Activated CD8-positive, alpha-beta memory T cell treated with anti-CD3 and anti-CD28 coated beads for 1 hour (primary cell): ENCODE measurements at places on chromosomes 13 and 19.

DNA sequence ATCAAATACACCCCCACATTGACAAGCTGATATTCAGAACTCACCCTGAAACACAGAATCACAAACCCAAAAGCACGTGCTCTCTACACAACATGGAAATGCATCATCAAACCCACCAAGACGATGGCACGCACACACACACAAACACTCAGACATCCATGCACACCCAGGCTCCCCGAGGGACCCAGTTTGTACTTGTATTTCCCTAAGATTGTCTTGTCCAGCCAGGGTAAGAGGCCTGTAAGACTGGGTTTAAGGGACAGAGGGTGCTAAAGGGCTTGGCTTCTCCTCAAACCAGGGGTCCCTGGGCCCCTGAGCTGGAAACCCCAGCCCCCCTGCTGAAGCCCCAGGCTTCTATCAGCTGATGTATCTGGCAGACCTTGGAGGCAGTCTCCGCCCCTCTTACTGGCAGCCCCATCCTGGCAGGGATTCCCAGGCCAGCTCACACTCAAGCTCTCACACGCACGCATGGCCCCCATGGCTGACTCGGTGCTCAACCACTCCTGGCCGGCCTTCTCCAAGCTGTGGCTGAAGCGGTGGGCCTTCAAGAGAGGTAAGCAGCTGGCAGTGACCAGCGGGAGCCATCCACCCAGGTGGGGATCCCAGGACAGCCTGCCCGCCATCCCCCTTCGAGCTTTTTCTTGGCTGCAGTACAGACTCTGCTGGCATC is 6.5 kb downstream of the ARHGEF18 start:
- DNase-seq, result no peak

DNA sequence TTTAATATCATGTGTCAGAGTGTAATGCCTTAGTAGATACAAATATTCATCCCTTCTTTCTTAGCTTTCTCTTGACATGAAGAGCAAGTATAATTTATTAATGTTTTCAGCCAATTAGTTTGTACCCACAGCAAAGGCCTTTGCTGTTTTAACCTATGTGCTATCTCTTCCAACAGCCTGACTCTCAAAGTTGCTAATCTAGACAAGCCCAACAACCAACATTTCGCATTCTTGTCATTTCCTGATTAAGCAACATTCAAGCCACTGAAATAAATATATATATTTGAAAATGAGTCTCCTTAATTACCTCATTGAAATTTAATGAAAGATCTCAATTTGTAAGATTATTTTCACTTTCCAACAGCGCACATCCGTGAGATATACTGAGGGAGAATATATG is 18.5 kb downstream of the EPSTI1 start:
- no peak for DNase-seq

- DNase-seq, result no peak
Measured at GRCh38 chr19:50362030-50362412, 3.4 kb downstream of the NAPSA start.

DNA sequence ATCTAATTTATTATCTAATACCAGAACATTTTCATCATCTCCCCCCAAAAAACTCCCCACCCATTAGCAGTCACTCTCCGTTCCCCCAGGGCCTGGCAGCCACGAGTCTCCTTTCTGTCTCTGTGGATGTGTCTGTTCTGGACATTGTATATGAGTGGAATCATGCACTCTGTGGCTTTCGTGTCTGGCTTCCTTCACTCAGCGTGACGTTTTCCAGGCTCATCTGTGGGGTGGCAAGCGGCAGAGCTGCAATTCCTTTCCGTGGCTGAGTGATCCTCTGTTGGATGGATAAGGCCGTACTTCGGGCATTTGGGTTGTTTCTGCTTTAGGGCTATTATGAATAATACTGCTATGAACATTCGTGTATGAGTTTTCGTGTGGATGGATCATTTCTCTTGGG is 3.1 kb downstream of the AP2S1 start:
- DNase-seq, result no peak

GRCh38 chr19:3153286-3154230 is 17.7 kb downstream of the GNA15 start:
- no peak for DNase-seq

DNA sequence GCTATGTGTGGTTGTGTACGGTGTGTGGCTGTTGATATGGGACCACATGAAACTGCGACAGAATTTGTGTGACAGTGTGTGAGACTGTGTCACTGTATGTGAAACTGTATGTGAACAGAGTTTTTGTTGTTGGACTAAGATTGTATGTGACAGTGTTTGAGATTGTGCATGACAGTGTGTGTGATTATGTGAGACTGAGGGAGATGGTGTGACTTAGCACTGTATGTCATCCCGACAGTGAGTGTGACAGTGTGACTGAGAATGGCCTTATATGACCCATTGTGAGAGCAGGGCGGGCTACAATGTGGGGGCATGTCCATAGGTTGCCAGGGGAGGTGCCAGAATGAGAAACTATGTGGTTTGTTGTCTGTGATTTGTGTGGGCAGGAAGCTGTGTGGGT is 930 bp downstream of the ZNF583 start:
- no peak for DNase-seq

DNA sequence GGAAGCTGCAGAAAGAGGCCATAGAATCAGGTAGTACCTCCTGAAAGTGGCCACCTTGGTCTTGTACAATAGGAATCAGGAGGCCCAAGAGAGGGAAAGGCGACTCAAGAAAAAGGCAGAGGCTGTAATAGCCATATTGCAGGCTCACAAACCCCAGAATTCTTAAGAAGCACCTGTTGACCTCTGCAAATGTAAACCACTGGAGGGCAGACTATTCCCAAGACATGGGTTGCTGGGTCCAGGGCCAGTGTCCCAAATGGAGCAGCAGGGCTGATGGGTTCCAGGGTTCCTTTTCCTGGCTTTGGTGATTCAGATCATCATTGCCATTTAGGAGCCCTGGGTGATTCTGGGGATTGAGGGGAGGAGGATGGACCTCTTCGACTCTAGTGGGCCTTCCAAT is 167.6 kb downstream of the B3GLCT start:
- DNase-seq, result no peak

DNA sequence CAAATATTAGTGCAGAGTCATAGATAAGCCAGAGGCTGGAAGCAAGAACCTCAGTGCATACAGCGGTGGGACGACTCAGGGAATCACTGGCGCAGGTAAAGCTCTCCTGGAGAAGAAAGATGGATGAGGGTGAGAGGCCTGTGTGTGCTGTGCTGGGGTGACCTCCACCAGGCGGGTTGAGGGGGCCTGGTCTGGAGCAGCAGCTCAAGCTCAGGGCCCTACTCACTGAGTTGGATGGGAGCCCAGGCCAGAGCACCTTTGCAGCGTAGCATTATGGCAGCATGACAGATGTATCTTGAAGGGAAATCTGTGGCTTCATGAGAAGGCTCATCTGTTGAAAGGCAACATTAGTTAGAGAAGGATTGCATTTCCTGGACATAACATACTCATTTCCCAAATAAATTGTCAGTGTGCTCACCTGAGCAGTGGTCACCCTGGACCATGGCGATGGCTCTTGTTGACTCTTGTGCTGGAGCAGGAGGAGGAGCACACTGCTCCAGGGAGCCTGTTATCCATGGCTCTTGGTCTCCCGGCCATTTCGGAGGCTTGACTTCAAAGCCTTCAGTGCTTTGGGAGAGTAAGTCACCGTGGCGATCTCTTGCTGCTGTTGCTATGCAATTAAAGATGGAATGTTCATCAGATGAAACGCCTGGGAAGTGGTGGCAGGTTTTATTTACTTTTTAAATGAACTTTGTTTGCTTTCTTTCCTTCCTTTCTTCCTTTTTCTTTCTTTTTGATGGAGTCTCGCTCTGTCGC is 25.0 kb downstream of the HNRNPM start:
- no peak for DNase-seq

GRCh38 chr19:14673088-14673487 is 1.6 kb downstream of the ADGRE3 start:
- no peak for DNase-seq

- no peak for DNase-seq
Measured at GRCh38 chr13:33017323-33017929, 1.2 kb downstream of the KL start.

DNA sequence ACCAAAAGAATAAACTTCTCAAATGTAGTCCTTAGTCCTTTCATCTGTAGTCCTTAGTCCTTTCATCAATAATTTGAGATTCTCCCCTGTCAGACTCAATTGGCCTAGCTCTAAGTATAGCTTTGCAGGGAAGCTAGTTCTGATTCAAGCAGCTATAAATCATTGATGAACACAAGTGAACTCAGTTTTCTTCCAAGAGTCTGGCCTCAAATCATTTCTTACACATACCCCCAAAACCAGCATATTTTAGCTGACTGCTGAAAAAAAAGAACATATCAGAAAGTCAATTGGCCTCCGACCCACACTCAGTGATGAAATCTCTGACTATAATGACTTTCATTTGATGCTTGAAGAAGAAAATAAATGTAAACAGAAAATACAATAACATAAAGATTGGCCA is 64.9 kb downstream of the TNFSF11 start:
- DNase-seq, result no peak

DNA sequence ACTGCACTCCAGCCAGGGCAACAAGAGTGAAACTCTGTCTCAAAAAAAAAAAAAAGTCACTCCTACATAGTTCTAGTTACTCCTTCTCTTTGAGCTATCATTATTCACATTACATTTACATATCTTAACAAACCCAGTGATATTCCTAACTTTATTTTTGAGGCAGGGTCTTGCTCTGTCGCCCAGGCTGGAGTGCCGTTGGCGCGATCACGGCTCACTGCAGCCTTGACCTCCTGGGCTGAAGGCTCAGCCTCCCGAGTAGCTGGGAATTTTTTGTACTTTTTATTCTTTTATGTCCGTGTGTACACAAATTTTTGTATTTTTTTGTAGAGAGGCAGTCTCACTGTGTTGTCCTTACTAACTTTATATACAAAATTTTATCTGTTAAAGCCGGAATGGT is 587 bp upstream of the RPS15 start:
- DNase-seq, result no peak

DNA sequence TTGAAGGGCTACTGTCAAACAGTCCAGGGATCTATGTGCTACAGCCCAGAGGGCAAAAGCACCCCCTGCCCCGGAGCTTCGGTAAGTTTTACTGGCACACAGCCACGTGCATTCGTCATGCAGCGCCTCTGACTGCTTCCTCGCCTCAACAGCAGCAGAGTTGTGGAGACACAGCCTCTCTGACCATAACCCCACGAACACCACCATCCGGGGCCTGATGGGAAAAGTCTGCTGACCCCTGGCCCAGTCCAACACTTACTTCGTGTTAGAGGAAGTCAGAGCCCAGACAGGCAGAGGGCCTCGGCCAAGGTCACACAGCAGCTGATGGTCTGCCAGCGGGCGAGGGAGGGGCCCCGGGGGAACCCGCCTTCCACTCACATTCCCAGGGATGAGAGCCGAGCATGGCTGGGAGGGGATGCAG is 5.1 kb downstream of the CBARP start:
- DNase-seq, result no peak

DNA sequence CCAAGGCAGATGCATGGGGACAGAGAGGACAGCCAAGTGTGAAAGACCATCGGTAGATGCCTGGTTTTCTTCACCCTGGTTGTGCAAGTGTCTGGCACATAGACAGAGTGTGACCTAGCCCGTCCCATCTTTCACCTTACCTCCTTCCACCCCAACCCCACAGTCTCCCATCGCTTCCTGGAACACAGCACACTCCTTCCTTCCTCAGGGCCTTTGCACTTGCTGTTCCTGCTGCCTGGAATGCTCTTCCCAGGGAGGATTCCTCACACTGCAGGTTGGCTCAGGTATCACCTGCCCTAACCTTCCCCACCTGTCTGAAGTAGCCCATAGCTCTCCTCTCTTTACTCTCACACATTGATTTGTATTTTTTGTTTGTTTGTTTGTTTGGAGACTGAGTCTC is 3.0 kb downstream of the FIZ1 start:
- no peak for DNase-seq

- DNase-seq, result peak; percentile 52
Measured at GRCh38 chr19:35213663-35214632, 14.6 kb downstream of the FAM187B start.

GRCh38 chr19:21587117-21587461 is 81.7 kb downstream of the ZNF429 start:
- DNase-seq, result no peak

DNA sequence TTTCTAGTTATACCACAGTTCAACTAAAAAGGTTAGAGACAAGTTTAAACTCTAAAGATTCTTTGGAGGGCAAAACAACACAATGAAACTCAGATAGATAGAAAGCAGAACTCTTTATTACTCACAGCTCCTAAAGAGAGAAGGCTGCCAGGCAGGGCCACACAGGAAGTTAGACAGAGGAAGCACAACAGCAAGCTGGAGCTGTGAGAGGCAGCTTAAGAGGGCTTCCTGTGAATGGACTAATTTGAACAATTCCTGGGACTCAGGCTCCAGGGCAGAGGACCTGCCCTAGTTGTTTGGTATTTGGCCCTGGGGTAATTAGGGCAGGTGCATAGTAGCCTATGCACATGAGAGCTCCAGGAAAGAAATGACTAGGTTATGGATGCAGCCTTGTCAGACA is 803.6 kb downstream of the DIAPH3 start:
- no peak for DNase-seq

- DNase-seq, result no peak
Measured at GRCh38 chr19:4575267-4576015, 16.0 kb upstream of the SEMA6B start.

- no peak for DNase-seq
Measured at GRCh38 chr19:32581705-32582179, 752 bp downstream of the PDCD5 start.

DNA sequence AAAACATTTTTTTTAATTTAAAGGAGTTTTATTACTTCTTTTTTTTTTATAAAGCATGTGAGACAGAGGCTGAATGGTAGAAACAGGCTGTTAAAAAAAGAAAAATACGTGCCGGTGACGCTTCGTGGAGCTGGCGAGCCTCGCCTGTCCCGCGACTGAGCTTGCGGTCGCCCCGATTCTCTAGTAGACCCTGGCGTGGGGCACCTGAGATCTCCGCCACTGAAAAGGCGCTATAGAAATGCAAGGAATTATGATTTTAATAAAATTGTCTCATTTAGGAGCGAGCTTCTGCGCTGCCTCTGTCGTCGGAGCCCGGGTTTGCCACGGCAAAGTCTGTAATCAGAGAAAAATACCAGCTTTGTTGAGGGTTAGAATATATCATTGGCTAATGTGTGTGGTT is 18.4 kb downstream of the NFIX start:
- DNase-seq, result no peak

DNA sequence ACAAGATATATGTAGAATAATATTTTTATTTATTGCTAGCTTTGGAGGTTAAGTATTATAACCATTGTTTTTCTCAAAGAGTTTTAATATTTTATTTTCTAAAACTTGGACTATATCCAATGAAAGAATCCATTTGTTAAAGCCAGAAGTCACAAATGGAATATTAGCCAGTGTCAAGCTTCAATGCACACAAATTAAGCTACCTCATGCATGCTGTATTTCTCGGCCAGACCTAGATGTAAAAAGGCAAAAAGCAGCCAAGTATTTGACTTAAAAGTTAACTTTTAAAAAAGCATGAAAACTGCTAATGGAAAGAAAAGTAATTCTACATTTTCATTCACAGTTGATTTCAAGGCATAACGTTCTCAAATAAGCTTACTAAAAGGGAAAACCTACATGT is 160.0 kb upstream of the ATXN8OS start:
- no peak for DNase-seq
